ENCODE measurements at places on chromosomes 5 and 9.

DNA sequence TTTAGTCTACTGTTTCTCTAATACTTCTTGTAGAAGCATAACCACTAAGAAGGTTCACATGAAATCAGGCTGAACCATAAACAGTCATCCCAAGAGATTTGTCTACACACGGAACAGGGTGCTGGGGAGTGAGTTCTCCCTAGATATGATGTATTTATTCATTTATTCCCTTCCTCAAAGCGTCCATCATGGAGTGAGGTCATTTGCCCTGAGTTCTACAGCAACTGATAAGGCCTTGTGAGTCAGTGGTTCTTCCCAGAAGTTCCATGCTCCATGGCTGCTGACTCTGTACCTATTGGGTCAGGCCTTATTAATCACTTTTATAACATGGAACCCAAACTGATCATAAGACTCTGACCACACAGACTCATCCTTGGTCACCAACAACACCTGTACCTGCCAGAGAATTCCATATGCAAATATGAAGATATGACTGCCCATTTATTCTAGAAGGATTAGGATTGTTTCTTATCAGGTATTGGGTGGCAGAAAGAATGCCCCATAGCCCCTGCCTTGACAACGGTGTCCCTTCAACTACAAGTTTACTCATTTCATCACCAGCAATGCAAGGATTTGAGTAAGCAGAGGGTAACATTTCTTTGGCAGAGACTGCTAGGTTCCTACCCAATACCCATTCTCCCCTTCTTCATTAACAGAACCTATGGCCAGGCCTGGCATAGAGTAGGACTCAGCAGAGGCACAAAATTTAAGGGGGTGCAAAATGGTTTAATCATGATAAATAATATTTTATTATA, 118.1 kb downstream of the LHFPL2 start:
- DNase-seq: no peak

GRCh38 chr5:30103052-30103451, 1090.4 kb upstream of the CDH6 start:
- DNase-seq: no peak

DNA sequence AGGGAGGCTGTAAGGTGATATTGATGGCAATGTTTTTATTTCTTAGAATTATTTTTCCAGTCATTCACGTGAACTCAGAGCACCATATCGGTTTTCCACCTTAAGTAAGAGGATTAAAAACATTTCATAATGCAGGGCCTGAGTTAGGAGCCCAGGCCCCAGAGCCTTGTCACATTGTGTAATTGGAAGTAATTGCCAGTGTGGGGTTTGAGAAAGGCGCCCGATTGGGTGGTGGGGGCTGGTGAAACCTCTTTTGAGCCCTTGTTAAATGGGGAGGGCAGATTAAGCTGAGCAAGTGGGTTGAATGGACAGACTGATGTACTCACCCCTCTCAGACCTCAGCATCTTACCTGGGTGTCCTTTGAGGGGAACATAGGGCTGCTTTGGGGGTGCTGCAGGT, 116.7 kb upstream of the PITX1 start:
- DNase-seq: no peak

DNA sequence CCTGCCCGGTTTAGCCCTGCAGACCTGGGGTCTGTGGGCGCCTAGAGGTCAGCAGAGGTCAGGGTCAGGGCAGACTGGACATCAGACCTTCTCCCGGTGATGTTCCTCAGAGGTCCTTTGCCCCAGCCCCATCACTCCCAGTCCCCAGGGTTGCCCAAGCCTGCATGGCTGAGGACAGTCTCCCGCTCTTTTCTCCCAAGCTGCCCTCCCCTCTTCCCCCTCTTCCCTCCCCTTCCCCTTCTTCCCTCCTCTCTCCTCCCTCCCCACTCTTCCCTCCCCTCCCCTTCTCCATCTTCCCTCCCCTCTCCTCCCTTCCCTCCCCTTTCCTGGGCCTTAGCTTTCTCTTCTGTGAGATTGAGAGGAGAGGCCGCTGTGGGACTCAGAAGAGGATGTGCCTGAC, 10.4 kb downstream of the LHX3 start:
- no peak for DNase-seq

GRCh38 chr5:98108497-98108896, 665.0 kb upstream of the RGMB start:
- no peak for DNase-seq

DNA sequence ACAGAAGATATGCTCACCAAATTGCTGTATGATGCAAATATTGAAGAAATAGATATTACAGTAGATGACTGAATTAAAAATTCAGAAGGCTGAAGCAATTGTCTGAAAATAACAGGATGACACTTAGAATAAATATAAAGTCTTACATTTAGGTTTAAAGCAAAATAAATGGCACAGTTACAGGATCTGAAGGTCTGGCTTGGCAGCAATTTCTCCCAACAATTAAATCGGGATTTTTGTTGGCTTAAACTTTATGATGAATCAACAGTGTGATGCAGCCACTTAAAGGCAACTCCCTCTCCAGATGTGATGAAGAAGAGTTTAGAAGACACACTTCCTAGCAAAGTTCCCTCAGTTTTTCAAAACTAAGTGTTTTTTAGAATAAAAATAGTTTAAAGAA, 80.5 kb downstream of the NREP start:
- no peak for DNase-seq

GRCh38 chr5:136174021-136174659, 18.8 kb downstream of the SMIM32 start:
- no peak for DNase-seq

DNA sequence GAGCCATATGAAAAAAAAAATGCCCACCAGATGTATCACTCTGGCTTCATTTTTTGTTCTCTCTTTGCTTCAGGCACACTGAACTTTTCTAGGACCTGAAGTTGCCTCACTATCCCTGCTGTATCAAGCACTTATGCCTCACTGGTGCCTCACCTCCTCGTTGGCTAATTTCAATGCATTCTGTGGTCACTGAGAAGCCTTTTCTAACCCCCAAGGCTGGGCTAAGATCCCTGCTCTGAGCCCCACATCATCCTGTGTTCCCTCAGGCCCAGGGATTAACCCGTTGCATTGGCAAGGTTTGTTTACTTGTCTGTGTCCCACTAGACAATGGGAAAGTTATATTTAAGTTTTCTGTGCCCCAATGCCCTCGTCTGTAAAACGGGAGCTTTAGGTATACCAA, 362.7 kb downstream of the OSTF1 start:
- DNase-seq: no peak

- no peak for DNase-seq
Observed at GRCh38 chr9:89986190-89986589, 381.4 kb downstream of the GADD45G start.

- DNase-seq: no peak
Observed at GRCh38 chr5:75677607-75678006, 39.6 kb downstream of the POC5 start.

GRCh38 chr9:101516655-101517054, 17.0 kb upstream of the RNF20 start:
- no peak for DNase-seq

DNA sequence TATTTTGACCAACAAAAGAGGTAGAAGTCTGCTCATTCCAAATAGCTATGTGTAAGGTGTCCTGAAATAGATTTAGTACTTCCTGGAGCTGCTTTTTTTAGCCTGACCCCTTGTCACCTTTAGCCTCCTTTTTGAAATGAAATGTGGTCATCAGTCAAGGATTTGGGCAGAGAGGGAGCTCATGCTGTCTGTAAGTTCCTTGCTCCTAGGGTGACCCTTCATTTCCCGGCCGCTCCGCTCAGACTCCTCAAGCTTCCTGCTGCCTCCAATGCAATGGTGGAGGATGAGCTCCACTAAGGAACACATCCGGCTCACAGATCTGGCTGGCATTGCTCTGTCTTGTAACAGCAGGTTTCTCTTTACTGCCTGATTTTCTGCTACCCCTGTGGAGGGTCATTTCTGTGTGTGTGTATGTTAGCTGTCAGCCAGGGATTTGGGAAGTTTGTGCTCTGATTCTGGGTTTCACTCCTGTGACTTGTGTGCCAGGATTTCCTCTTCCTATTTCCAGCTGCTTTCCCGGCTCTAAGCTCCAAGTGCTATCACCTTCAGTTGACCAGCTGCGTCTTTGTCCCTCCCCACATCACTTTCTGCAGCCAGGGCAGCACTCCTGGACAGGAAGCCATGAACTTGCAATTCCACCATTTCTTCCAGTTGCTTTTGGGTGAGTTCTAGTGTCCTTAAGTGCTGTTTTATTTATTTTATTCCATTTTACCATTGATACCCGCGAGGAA, 265.9 kb downstream of the ICE1 start:
- DNase-seq: no peak

GRCh38 chr9:80885894-80886293, 803.5 kb downstream of the TLE1 start:
- DNase-seq: no peak

DNA sequence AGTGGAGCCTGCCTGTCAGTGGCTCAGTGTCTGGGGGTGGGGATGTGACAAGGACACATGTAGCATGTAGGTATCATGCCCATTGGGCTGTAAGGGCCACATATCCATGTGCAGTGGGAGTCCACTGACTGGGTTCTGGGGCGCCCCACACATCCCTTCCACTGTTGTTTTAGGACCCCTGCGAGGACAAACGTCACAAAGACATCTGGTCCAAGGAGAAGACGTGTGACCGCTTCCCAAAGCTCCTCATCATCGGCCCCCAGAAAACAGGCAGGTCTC, 33.4 kb downstream of the NDST1 start:
- DNase-seq: no peak

DNA sequence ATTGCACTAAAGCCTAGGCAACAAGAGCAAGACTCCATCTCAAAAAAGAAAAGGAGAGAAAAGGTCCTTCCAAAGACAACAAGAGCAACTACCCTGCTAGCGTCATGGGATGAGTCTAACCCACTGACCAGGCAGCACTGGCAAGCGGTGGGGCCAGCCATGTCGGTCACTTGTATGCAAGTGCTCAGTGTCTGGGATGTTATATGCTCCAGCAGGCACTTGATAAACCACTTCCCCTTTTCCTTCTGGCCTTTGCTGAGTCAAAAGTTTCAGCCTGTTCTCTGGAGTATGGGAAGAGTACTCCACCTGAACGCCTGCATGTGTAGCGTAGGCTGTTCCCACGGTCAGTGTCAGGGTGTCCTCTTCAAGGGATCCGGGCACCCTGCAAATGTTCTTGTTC, 9.2 kb upstream of the MXD3 start:
- DNase-seq: no peak

GRCh38 chr5:10505517-10506095, 58.3 kb upstream of the ANKRD33B start:
- no peak for DNase-seq

- peak; percentile 8 for DNase-seq
Observed at GRCh38 chr9:27572566-27572917, 739 bp downstream of the C9orf72 start.

- no peak for DNase-seq
Observed at GRCh38 chr9:92795598-92796336, 31.1 kb upstream of the BICD2 start.

DNA sequence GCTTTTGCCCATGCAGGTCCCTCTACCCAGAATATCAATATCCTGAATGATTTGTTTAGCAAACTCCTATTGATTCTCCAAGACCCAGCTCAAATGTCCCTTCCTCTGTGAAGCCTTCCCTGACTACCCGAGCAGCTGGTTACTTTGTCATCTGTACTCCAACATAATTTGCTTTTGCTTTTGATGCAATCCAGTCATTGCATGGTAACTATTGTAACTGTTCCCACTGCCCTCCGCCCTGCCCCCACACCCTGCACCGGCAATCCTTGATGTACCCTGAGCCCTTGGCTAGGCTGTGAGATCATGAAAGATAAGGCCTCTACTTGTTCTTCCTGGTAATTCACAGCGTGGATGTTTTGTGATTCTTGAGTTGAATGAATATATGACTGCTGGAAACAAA, 119.9 kb upstream of the BOD1 start:
- DNase-seq: no peak

- DNase-seq: no peak
Observed at GRCh38 chr5:42636425-42636824, 120.2 kb upstream of the CCDC152 start.

GRCh38 chr5:90084342-90084741, 325.2 kb downstream of the CETN3 start:
- no peak for DNase-seq

DNA sequence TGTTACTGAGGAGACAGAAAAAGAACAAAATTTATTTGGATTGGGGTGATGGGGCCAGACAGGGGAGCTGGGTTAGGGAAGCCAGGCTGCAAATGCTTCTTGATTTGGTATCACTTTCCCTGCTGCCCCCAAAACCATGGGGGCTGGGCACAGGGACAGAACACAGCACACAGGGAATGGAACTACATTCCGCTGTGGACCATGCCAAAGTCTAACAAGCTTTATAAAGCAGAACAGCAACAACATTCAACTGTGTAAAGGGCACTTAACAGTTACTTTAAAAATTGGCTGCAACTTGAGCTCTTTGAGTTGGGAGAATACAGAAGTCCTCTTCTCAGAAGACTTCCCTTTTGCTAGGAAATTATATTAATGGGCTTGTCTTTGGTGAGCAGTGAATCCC, 23.8 kb downstream of the C5orf58 start:
- DNase-seq: no peak

GRCh38 chr9:28014212-28014611, 440.9 kb upstream of the C9orf72 start:
- no peak for DNase-seq

DNA sequence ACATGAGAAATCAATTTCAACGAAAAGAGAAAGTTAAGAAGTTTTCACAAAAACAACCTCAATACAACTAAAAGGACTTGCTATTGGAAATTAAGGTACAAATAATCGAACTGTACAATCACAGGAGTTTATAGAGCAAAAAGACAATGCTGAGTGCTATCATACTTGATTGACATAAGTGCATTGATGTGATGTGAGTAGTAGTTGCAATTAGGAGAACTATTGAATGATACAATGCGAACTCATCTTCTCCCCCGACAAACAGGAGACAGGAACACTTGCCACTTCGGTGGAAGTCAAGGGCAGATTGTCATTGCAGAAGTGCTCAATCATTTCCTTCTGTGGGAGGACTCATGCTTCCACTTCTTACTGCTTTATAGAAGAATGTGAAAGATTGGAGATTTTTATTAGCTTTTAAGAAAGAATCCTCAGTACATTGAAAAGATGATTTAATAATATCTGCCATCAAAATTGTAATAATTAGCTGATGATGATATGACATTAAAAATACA, 276.6 kb upstream of the MPDZ start:
- no peak for DNase-seq

GRCh38 chr9:101387871-101388506, 3.2 kb upstream of the BAAT start:
- no peak for DNase-seq

- no peak for DNase-seq
Observed at GRCh38 chr9:22037954-22038690, 29.0 kb upstream of the CDKN2B start.

GRCh38 chr9:90821697-90822096, 20.1 kb downstream of the SYK start:
- DNase-seq: no peak
